MCF 10A (cell line): ENCODE measurements at places on chromosomes 13 and 19. TPM values are rescaled to one million over a fixed set of nuclear protein-coding genes. Genes with fewer than 3 reads are reported as not detected.

SHISA7 gene
- total RNA-seq, result not detected in 2 replicates

GPR4 gene
- not detected in 2 replicates for total RNA-seq

GRCh38 chr13:20891768-20892167, 10.8 kb downstream of the XPO4 start:
- no peak overlapping the region for H3K27ac ChIP-seq
- no peaks in the 10 kb centered on the region for H3K27me3 ChIP-seq
- DNase-seq, result no peak
- H3K4me3 ChIP-seq, result no peak overlapping the region

GRCh38 chr19:7450243-7451223, 38.3 kb downstream of the PEX11G start:
- no peaks in the 10 kb centered on the region for H3K4me1 ChIP-seq
- no peaks in the 10 kb centered on the region for H3K27me3 ChIP-seq
- DNase-seq, result peak; percentile 27
- H3K4me3 ChIP-seq, result no peak overlapping the region
- no peak overlapping the region for H3K27ac ChIP-seq

GRCh38 chr13:21875116-21875515, 204.2 kb downstream of the FGF9 start:
- H3K4me3 ChIP-seq, result no peak overlapping the region
- no peaks in the 10 kb centered on the region for H3K27me3 ChIP-seq
- no peaks in the 10 kb centered on the region for H3K36me3 ChIP-seq
- peaks cover 8% of the 10 kb centered on the region for H3K4me1 ChIP-seq
- DNase-seq, result no peak
